ENCODE measurements at places on chromosomes 5 and 9.
A peak's percentile ranks its signal among the peaks of the same experiment; 100 is the strongest.

- no peak for DNase-seq
These were observed 15.6 kb downstream of the RALGDS start for GRCh38 chr9:133105461-133105770.

GRCh38 chr5:178465861-178466288 lies 124.3 kb downstream of the COL23A1 start:
- no peak for DNase-seq

- DNase-seq: no peak
These were observed 67.6 kb downstream of the FYB1 start for GRCh38 chr5:39151745-39152144.

- DNase-seq: peak; percentile 77
These were observed 145.5 kb upstream of the MAP3K1 start for GRCh38 chr5:56669534-56670483.

GRCh38 chr5:173864126-173865050 lies 23.8 kb upstream of the CPEB4 start:
- no peak for DNase-seq

DNA sequence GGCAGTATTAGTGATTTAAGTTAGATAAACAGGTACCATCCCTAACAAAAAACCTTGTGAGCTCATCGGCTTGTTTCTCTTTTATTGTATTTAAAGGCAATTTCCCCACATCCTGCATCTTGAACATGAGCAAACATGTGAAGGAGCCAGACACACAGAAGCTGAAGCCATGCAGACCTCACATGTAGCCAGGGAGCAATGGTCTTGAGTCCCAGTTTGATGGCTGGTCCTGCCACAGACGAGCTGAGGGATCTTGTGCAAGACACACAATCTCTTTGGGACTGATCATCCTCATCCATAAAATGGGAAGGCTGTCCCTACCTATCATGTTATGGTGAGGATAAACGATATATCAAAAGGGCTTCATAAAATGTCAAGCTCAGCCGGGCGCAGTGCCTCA lies 29.6 kb upstream of the XPA start:
- DNase-seq: no peak

DNA sequence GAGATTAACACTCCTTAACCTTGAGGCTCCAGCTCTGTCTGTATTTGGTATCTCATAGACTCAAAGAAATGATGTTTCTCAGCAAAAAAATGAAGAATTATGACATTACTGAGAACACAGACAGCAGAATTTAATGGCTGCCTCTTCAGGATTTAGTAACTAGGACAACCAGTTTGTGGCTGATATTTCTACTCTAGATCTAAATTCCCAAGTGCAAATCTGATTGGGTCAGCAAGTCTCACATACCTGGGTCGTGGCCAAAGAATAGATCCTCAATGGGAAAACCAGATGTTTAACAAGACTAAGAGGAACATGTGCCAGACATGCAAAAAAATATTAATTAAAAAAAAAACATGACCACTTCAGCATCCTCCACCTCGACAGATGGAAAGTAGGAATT lies 608.9 kb downstream of the DTWD2 start:
- DNase-seq: no peak

- DNase-seq: no peak
These were observed 49.5 kb downstream of the PTCD2 start for GRCh38 chr5:72369711-72370110.

- no peak for DNase-seq
These were observed 30.4 kb downstream of the NR3C1 start for GRCh38 chr5:143373076-143373475.

DNA sequence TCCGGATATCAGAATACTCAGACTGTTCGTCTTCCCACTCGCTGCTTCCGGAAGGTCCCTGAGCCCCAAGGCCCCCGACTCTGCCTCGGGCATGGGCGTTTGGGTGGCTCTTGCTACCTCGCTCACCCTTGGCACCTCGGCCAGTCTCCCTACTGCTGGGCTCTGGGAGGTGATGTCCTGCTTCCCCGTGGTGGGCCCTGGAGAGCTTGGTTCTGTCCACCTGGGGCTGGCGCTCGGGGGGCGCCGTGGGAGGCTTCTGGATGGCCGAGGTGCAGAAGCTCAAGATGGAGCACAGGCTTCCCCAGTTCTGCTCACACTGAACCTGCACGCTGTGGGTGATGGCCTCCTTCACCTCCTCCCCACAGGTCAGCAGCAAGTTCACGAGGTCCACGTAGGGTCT lies 10.4 kb downstream of the STC2 start:
- DNase-seq: no peak

DNA sequence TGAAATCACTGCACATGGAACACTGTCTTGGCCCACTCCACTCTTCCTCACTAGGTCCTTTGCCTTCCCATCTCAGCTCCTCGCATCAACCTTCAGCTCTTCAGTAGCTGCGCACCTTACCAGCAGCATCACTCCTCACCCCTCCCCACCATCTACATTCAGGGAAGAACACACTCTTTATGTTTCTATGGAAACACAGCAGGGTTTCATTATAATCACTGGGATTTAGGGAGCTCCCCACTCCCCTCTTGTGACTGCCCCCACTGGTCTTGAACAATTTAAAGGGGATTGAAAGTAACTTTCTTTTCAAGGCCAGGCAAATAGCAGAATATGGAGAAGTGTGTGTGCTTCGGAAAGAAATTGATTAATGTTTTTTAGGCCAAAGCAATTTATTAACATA lies 111.2 kb downstream of the INSYN2B start:
- DNase-seq: no peak

DNA sequence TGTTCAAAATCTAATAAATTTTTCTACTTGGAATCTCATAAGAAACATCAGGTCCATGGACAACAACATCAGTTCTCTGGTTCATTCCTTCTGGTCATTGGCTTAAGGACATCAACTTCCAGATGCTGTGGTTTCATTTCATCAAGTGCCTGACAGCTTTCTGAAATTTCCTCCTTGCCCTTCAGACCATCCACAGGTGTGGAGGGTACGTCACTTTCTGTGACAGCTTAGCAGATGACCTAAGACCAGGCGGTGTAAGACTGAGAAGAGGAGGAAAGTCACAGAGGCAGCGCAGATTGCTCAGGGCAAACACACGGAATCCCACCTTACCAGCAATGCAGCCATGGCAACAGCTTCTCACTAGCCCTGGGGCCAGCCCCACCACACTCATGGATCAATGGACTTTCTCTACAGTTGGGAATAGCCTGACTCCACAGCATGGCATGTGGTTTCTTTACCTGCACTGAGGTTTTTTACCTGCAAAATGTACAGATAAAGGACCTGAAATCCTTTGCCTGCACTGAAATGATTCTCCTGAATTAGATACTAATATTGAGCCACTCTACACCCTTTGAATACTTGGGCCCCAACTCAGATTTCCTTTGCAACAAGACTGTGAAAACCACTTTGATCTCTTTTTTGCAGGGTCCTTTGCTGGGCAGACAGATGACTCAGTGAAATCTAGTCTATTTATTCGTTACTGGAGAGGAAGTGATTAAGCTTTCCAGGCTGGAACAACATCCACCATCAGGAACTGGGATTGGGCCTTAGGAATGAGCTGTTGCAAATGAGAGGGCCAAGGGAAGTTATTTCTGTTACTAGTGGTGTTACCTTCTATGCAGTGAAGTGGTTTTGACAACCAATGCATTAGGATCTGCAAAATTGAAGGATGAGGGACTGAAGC lies 26.9 kb downstream of the TICAM2 start:
- peak; percentile 34 for DNase-seq

GRCh38 chr5:148855249-148856008 lies 29.0 kb downstream of the ADRB2 start:
- DNase-seq: no peak

DNA sequence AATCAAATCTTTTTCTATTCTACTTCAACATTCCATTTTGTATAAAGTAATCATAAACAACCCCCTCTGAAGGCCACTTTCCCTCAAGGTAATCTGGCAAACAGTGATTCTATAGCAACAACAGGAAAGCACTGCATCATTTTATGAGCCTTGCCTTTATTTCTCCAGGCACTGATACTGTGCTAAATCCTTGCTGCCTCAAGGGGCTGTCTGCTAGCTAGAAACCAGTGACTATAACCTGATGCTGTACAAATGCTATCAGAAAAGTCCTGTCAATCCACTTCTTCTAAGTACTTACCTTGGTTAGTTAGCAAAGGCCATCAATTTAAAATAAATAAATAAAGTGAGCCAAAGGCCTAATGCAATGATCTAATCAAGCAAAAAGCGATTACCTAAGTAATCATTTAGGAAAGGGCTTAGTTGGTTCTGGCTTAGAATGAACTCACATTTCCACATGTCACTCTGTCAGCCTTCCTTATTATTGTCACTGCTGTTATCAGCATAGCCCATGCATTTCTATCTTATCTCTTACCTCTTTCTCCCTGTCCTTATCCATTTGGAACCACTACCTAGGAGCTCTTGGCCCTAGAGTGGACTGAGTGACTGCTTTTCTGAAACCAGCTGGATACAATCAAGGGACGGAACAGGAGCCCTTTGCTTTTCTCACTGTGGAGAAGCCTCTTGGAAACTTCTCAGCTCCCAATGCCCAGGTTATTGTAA lies 246.1 kb upstream of the MEF2C start:
- DNase-seq: no peak

GRCh38 chr5:149808264-149808982 lies 78.3 kb downstream of the PPARGC1B start:
- DNase-seq: no peak

DNA sequence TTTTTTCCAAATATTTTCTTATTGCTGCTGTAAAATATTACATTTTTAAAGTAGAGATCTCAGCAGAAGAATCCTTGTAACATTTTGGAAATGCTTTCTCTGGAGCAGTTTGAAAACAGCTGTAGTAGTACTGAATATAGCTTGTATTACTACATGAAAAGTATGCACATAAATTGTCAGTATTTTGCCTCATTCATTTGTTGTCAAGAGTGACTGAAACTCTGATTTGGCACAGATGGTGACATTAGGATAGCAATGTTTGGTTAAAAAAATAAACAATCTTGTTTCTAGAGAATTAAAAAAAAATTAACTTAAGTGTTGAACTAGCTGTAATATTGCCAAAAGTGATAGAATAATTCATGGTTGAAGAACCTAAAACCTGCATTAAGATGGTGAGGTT lies 90.4 kb downstream of the NNT start:
- DNase-seq: no peak

- no peak for DNase-seq
These were observed 411.1 kb downstream of the ACTL7B start for GRCh38 chr9:108444400-108445358.

GRCh38 chr5:164472165-164472564 lies 966.7 kb downstream of the MAT2B start:
- no peak for DNase-seq

- DNase-seq: no peak
These were observed 14.6 kb upstream of the PRR16 start for GRCh38 chr5:120449501-120449900.

DNA sequence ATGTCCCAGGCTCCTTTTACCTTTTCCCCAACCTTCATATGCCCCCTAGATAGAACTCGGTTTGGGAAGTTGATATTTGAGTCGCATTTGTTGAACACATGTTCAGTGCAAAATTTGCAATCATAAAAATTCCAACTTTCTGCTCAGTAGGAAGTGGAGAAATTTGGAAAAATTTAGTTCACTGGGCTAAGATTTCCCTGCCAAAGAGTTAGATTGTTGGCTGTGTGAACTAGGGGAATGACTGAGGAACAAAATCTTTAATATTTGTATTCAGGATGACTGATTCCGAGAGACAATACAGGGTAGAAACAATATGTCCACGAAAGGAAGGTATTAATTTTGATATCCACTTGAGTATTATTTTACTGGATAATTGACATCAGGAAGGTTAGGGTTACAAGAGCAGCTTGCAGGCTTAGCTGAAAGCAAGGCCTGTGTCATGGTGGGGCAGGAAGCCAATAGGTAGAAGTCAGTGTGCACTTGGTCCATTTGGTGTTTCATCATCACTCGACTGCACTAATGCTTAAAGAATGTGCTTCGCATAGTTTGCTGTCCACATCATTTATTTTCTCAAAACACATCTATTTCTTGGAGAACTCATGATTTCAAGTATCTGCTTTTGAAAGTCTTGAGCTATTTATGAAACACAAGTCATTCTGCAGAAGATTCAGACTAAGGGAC lies 59.4 kb upstream of the GNA14 start:
- no peak for DNase-seq

DNA sequence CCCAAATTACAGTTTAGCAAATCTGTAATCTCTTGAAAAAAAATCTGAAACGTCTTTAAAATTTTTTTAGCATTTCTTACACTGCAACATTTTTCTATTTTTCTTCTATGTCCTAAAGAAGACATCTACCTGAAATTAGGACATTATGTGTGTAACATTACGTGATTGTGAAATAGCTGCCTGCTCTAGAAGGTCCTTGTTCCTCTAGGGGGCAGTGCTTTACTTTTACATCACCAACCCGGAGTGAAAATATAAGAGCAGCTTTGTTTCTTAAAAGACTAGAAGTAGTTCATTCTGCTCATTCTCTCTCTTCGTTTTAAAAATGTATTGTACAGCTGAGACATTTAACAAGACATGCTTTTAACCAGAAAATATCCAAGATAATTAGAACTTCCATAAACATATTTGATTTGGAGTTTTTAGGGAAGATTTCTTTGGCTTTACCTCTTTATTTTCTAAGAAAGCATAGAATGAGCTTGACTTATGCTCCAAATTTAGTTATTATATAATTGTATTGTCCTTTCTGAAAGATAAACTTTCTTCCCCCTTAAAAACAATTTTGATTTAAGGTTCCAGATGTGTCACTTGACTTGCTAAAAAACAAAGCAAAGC lies 48.1 kb upstream of the RIOK2 start:
- DNase-seq: peak; percentile 38

GRCh38 chr9:136202454-136203407 lies 2.2 kb downstream of the LHX3 start:
- no peak for DNase-seq

DNA sequence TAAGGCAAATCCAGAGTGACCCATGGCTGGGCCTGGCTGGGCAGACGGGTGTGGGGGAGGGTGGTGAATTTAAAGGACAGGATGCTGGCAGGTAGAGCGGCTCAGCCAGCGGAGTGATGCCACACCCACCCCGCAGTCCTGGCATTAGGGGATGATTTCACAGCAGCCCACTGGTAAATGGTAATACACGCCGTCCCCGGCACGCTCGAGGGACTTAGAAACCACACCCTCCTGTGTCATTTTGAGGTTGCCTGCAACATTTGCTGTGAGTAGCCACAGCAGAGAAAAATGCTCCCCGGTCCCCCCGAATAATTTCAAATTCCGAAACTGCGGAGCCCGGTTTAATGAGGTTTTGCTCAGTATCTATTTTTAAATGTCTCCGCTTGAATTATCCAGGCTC lies 71.3 kb upstream of the FCN2 start:
- DNase-seq: no peak

- no peak for DNase-seq
These were observed 32.1 kb downstream of the VCAN start for GRCh38 chr5:83503662-83504061.

GRCh38 chr9:27368316-27368985 lies 71.5 kb upstream of the EQTN start:
- DNase-seq: no peak

GRCh38 chr5:127441799-127442484 lies 75.5 kb upstream of the PRRC1 start:
- DNase-seq: peak; percentile 23

DNA sequence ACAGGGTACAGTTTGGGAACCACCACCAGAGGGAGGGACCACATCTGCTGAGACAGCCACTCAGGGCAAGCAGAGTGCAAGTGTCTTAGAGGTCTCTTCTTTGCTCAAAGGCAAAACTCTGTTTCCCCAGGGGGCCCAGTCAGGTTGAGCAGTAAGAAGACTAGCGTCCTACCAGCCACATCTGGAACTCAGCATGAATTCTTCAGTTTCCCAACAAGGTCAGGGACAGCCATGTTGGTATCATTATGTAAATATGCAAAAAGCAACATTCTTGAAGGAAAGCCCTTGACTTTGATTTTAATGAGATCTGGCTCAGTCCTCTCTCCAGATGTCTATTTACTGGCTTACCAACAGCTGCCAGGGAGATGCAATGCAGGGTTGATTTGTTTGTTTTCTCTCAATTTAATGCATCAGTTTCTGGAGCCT lies 46.7 kb downstream of the TGFBI start:
- no peak for DNase-seq

All from GM13977 (cell line).